ENCODE measurements at places on chromosomes 4 and X.

- no peak for DNase-seq
These were observed 116.6 kb downstream of the SH2D1A start for GRCh38 chrX:124462931-124463330.

- DNase-seq = no peak
These were observed 20.0 kb upstream of the TMEM128 start for GRCh38 chr4:4267981-4268380.

GRCh38 chr4:108473163-108473720, 147.1 kb upstream of the RPL34 start:
- no peak for DNase-seq

DNA sequence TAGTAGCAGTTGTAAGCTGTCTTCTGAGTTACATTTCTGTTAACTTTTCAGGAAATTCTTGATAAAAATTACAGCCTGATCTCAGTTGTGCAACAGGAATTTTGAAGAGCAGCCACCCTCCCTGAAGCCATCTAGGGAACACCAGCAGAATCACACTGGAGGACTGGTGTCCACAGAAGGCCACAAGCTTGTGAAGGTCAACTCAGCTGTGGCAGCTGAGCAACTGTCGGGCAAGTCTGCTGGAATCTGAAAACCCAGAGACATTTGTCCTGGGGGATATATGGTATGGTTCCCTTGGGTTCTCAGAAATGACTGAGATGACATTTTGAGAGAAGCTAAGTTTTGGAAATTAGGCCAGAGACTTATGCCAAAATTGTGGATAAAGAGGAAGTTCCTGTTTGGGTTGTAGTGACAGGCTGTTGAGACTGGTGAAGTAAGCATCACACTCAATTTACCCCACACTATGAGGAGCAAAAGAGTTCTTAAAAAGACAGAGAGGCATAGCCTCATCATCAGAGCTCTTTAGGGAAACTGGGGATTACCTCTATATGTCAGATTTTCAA, 78.1 kb upstream of the TNIP3 start:
- DNase-seq = no peak

DNA sequence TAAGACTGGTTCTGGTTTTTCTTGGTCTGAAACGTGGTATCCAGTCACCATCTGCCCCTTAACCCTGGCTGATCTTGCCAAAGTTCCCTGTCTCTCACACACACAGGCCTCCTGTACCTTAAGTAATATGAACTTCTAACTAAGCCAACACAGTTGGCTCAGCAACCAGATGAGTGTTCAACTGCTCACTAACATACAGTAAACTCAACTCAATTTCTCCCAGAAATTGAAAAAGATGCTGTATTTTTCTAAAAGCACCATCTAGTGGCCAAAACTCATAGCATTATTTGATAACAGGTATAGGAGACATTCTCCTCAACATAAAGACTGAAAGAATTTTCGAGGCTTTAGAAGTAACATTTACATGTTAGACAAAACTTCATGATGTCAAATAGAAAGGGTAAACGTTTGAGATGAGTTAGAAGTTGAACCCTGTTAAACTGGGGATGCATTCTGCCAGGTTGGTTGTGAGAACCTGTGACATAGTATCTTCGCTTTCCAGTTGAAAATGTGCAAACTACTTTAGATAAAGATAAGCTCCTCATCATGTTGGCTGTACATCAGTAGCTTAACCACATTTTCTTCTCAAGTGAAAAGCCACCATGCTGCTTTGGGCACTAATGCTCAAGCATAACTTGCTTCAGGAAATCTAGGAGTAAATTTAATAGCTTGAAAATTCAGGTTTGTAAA, 31.2 kb downstream of the CCNI start:
- DNase-seq = peak; percentile 61

DNA sequence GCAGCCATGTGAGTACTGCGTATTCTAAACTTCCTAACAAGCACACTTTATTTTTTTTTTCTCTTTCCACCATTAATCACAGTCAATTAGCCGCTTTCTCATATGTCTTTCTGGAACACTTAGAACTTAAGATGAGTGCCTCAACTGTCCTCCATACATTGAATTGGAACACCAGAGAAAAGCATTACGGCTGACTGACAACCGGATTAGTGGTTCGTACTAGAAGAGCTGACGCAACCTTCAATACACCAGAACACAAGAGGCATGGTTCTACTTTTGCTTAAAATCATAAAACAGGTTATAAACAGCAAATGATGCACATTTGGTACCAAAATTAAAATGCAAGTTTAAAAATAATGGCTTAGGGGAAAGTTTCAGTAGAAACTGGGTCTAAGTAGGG, 3.3 kb downstream of the TMEM47 start:
- DNase-seq = peak; percentile 13

- DNase-seq = peak; percentile 66
These were observed 59.1 kb downstream of the ANXA3 start for GRCh38 chr4:78610546-78611214.

- DNase-seq = no peak
These were observed 6.6 kb downstream of the PPM1K start for GRCh38 chr4:88277711-88278225.

- peak; percentile 81 for DNase-seq
These were observed 57.6 kb downstream of the PLAC1 start for GRCh38 chrX:134600714-134601113.

GRCh38 chr4:144284026-144284425, 143.5 kb upstream of the GYPA start:
- no peak for DNase-seq

DNA sequence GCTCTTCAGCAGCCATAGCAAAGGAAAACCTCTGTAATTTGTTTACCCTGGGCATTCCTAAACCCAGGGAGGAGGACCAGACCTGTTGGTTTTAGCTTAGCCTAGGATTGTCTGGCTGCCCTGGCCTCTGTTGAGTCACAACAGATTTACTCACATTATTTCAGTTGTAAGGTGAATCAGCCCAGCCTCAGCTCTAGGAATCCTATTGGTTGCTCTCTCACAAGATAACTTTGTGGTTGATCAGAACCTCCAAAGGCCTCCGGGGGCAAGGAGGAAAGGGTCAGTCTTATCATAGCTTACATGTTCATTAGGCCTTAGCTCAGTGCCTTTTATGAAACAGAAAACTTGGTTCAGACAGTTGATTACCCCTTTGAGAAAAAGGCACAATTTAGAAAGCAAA, 41.0 kb downstream of the PDK3 start:
- DNase-seq = peak; percentile 39

DNA sequence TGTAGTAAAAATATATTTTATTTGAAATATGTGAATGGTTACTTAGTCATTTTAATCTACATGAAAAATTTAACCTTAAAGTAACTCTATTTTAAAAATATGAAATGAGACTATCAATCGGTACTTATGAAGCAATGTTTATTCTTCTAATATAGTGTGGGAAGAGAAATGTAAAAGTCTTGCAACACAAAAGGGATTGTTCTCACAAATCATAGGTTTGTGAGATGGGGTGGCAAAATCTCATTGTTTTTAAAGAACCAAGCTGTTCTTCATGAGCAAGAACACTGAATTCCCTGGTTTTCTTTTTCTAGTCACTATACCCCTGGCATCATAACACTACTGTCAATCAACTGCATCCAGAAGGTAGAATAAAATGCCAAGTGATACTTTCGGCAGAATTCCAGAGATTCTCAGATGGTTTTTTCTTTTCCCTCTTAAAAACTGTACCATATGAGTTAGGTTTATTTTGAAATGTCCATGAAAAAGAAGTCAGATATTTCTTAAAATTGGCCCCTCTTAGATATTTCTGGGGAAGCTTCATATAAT, 52.2 kb downstream of the SNCA start:
- DNase-seq = no peak

DNA sequence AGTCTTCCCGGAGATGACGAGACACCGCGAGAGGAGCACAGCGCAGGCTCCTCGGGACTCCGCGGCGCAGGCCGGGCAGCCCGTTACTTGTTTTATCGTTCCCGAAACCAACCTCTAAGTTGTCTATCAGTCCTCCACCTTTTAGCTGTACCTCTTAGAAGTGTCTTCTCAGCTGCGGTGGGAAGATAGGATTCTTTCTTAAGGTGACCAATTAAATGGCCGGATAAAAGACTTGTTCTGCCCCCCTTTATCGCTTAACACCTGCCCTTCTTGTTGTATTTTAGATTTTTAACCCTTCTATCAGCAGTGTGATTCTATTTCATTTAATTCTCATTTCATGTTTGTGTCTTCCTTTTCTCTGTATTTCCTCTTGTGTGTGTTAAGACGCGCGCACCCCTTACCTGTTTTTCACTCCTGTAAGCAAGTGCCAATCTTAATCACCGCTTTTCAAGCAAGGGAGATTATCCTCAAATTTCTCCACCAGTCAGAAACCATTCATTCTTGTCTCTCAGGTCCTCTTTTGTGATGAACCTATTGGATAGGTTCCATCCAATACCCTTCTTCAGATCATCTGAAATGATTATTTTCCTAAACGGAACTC, at the start of gene SLC9B2:
TSS of gene SLC9B2 (minus strand) at position 15 of the 601 bp plus-strand sequence. CDS start 9,211 bp downstream, outside the sequence.
- peak; percentile 9 for DNase-seq

DNA sequence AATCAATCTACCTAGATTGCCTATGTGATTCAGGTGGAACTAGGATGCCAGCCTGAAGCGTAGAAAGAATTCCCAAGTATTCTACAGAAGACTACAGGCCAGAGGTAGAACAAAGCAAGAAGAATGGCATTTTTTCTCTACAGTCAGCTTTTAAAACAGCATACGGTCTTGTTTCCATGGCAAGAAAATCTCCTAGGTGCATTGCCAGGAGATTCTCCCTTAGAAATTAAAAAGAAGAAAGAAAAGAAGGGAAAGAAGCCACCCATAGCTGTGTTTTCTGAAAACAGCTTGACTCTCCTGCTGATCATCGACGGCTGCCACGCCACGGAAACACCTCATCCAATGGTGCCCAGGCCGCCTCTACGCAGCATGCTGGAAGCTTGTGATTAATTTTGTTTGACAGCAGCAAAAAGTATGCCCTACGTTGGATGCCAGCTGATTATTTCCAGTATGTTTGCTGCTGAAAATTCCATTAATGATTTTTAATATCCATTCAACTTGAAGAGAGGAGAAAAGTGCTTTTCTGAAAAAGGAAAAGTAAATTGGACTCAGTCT, 24.1 kb downstream of the ANK2 start:
- no peak for DNase-seq

DNA sequence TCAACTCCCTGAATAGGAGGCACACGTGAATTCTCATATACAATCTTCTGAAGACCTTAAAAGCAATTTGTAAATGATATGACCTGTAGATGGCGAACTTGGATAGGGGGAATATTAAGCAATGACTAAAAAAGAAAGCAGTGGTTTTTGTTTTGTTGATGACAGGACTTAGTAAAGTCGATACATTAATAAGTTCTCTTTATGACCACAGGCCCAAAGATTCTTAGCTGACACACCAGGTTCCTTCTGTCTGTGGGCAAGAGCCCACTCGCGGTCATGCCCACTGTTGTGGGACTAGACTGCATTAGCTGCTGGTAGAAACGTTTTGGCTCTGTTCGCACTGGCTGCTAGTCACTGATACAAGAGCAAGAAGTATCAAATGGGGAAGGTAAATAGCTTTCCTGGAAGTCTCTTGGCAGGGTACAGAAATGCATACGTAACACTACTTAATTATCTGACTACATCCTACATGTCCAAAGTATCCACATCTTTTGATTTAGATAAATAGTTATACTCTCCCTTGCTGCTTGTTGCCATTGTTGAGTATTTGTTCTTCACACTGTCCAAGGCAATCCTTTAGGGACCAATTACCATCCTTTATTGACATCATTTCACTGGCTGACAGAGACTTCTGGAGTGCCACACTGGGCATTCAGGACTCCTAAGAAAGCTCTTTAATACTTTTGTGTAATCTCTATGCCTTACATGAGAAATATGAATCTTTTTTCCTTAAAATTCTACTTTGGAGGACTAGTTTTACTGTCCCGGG, 31.0 kb downstream of the ALPK1 start:
- DNase-seq = peak; percentile 64
